Stimulated activated CD4-positive, alpha-beta T cell treated with anti-CD3 and anti-CD28 coated beads, Interleukin-1b, Interleukin-23, amount 100 ng/mL, for 24 hours (primary cell): ENCODE measurements at places on chromosomes 1 and 21.

- DNase-seq = no peak
Measured at GRCh38 chr1:12293416-12293815, 63.6 kb downstream of the VPS13D start.

- no peak for DNase-seq
Measured at GRCh38 chr1:167145965-167146364, 52.1 kb downstream of the STYXL2 start.

DNA sequence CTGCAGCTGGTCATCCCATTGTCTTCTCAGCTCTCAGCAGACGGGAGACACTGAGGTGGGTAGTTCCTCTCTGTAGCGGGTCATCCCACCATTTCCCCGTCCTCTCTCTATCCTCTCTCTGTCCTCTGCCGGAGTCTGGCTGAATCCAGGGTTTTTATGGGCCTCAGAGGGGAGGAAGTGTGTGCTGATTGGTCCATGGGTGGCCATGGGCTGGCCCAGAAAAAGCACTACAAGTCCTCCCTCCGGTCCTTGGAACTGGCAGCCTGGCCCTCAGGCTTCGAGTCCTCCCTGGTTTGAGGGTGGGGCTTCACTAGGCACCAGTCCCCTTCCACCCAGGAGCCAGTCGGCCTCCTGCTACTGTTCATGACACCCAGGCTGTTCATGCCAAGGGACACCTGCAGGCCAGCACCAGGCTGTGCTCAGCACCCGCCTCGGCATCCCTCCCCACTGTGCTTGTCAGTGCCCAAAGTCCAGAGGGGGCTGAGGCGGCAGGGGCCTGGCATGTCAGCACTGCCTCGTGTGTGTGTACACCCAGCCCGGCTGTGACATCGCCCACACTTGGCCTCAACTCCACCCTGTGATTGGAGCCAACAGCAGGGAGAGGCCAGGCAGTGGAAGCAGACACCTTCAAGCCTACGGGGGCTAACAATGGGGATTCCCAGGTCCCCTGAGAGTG, 23.0 kb upstream of the LRRC8C start:
- no peak for DNase-seq

DNA sequence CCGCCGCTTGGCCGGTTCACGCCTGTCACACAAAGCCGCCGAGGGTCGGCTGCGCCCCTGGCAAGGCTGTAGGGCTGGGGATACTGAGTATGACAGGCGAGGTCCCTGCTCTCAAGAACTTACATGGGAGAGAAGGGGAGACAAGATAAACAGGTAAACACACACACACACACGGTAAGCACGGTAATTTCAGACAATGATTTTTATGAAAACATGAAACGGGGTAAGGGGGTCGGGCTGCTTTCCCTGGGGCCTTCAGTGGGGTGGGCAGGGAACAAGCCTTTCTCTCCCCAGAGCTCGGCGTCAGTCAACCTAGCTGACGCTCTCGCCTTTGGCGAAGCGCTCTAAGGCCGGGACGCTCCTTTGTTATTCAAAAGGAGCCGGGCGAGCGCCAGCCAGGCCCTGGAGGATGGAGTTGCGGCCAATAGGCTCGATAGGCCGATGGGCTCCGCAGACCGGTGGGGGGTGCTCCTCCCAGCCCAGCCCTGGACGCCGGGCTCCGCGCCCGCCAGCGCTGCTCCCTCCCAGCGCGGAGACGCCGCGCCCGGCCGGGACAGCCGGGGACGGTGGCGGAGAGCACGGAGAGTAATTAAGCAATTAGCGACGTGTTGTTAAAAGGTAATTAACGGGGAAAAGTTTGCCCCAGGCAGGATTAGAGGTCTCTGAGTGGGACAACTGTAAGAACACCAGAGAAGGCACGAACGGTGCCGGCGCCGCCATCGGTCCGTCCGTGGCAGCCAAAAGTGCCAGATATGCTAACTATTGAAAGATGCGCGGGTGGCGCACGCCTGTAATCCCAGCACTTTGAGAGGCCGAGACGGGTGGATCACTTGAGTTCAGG, 950 bp upstream of the INKA2 start:
- no peak for DNase-seq

GRCh38 chr1:33143698-33144097, 38.1 kb downstream of the TRIM62 start:
- no peak for DNase-seq

GRCh38 chr1:182700351-182700709, 15.9 kb upstream of the RGS8 start:
- no peak for DNase-seq
